ENCODE measurements at places on chromosomes 6 and 20.

- no peak for DNase-seq
Observed at GRCh38 chr20:15789079-15789478, 784.2 kb downstream of the KIF16B start.

GRCh38 chr6:117829594-117830319 lies 77.3 kb upstream of the SLC35F1 start:
- peak; percentile 25 for DNase-seq

- DNase-seq, result no peak
Observed at GRCh38 chr6:104428184-104428583, 431.5 kb downstream of the HACE1 start.

DNA sequence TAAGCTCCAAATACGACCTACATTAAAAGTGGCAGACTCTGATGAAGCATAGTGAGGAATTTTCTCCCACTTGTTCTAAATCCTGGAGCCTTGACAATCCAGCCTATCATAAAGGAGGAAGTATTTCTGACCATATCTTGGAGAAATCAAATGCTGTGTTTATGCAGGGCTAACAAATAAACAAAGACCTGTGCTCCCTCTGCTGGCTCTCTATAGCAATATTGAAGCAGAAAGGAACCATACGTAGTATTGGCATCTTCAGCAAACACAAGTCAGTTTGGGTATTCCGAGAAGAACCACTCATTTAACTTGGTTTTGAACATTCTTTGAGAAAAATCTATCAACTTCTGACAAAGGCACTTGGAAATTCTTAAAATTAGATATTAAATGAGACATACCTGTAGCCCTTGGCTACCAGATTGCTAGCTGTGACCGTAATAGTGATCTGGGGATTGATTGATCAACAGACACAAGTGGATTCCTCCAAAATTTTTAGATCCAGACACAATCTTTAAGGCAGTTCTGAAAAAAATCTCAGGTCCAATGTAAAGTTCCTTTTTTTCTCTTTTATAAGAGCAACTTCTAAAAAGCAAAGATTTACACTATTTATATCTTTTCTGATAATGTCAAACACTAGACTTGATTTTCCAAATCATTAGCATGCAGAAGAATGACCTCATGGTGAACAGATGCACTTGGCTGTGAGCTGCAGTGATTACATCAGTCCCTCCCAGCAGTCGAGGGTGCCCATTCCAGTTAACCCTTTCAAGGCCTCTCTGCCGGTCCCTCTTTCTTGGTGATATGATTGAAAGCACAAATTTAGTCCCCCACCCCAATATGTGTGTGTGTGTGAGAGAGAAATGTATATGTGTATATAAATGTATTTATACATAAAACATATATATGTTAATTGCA lies 40.2 kb downstream of the INSM1 start:
- peak; percentile 49 for DNase-seq
